Cardiac muscle cell (in vitro differentiated cells and primary cell): ENCODE measurements at places on chromosomes 5 and 9. TPM values are rescaled to one million over a fixed set of nuclear protein-coding genes. Genes with fewer than 3 reads are reported as not detected.

Gene PHYHD1
- total RNA-seq: 25.3 and 36.6 TPM in 2 replicates

Gene HAVCR1
- not detected in 2 replicates for total RNA-seq

Gene NTMT1
- 35.2 and 36.1 TPM in 2 replicates for total RNA-seq

Gene ARSI
- 3.3 and 6.4 TPM in 2 replicates for total RNA-seq

Gene NEUROG1
- total RNA-seq: not detected in 2 replicates

- peaks cover 7% of the 10 kb centered on the region for H3K4me1 ChIP-seq
- no peaks in the 10 kb centered on the region for H3K36me3 ChIP-seq
- H3K27ac ChIP-seq: no peak overlapping the region
- DNase-seq: no peak
- no peaks in the 10 kb centered on the region for H3K27me3 ChIP-seq
- no peak overlapping the region for H3K4me3 ChIP-seq
Measured at GRCh38 chr5:179187229-179187678, 127.1 kb downstream of the ZNF354C start.

- peaks cover 6% of the 10 kb centered on the region for H3K4me1 ChIP-seq
- peak; percentile 93 for DNase-seq
- no peaks in the 10 kb centered on the region for H3K27me3 ChIP-seq
- no peaks in the 10 kb centered on the region for H3K36me3 ChIP-seq
- peak overlapping the region; percentile 14 for H3K27ac ChIP-seq
- H3K4me3 ChIP-seq: no peak overlapping the region
Measured at GRCh38 chr5:37717613-37718431, 122.0 kb downstream of the GDNF start.

GRCh38 chr5:31047621-31048020 is 145.9 kb upstream of the CDH6 start:
- DNase-seq: peak; percentile 63
- no peaks in the 10 kb centered on the region for H3K27me3 ChIP-seq
- H3K4me1 ChIP-seq: no peaks in the 10 kb centered on the region
- H3K27ac ChIP-seq: no peak overlapping the region
- no peak overlapping the region for H3K4me3 ChIP-seq
- no peaks in the 10 kb centered on the region for H3K36me3 ChIP-seq

DNA sequence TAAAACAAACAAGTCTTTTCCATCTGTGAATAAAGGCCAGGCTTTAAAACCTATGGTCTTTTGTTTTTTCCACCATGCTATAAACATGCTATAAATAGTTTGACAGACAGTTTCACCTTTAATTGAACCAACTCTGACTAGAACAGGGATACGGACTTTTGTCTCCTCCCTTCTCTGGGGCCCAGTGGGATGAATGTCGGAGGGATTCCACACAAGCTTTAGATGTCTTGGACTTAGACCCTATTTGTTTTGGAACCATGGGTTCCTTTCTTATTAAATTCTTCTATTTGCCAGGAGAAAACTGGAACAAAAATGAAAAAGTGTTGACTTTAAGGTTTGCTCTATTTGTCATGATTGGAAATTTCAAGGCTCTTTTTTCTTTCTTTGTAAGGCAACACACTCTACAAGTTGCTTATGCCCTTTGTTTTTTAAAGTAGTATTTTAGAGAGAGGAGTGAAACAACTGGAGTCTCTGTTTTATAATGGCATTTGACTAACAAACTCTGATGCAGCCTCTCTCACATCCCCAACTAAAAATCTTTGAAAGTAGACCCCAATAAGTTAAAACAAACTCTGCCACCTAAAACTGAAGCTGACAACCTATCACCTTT is 145.3 kb downstream of the MLLT3 start:
- no peak overlapping the region for H3K4me3 ChIP-seq
- peaks cover 71% of the 10 kb centered on the region for H3K4me1 ChIP-seq
- peak; percentile 9 for DNase-seq
- H3K36me3 ChIP-seq: no peaks in the 10 kb centered on the region
- no peaks in the 10 kb centered on the region for H3K27me3 ChIP-seq

- DNase-seq: no peak
- no peaks in the 10 kb centered on the region for H3K36me3 ChIP-seq
Measured at GRCh38 chr5:158698768-158699284, 400.9 kb downstream of the EBF1 start.

- H3K27me3 ChIP-seq: no peaks in the 10 kb centered on the region
- peaks cover 12% of the 10 kb centered on the region for H3K4me1 ChIP-seq
- no peak for DNase-seq
Measured at GRCh38 chr5:107533910-107534876, 136.5 kb downstream of the EFNA5 start.

DNA sequence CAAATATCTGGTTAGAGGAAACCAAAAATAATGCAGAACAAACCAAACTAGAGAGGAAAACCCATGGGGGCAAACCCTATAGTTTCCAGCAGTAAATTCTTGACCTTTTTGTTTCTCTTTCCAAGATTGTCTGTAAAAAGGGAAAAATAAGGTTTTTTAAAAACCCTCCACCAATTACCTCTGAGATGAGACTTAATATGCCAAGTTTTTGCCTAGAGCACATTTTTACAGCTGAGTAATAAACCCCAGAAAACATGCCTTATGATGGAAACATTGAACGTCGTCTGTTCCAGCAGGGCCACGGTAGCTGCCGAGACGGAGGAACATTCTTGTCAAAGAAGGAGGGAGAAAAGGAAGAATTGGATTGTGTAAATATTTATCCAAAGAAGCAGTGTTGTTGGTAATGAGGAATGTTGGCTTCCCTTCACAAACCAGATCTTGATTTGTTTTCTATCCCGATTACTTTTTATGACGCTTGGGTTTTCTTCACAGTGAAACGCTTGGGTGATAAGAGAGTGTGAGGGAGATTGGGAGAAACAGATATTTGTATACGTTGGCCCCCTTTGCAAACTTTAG is 17.3 kb upstream of the MSX2 start:
- no peak for DNase-seq
- no peaks in the 10 kb centered on the region for H3K36me3 ChIP-seq
- no peaks in the 10 kb centered on the region for H3K4me1 ChIP-seq
- no peak overlapping the region for H3K4me3 ChIP-seq
- H3K27ac ChIP-seq: no peak overlapping the region

DNA sequence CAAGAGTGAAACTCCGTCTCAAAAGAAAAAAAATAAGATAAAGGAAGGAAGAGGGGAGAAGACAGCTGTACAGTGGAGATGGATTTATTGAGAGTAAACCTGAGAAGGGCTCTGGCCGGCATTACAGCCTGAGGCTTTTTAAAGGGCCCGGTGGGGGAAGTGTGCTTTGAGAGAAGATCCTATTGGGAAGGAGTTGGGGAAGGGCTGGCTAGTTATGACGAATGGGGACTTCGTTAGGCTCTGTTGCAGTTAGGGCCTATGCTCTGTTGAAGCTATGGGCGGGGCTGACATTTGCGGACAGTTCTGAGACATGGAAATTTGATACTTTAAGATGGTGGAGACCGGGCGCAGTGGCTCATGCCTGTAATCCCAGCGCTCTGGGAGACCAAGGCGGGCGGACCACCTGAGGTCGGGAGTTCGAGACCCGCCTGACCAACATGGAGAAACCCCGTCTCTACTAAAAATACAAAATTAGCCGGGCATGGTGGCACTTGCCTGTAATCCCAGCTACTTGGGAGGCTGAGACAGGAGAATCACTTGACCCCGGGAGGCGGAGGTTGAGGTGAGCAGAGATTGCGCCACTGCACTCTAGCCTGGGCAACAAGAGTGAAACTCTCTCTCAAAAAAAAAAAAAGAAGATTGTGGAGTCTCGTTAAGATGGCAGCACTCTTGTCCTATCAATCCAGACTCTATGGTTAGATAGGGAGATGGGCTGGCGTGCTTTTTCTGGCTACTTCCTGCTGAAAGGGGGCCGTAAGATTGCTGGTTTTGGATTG is 33.2 kb downstream of the C9orf50 start:
- no peak overlapping the region for H3K4me3 ChIP-seq
- no peak for DNase-seq
- H3K27ac ChIP-seq: no peak overlapping the region
- H3K27me3 ChIP-seq: no peaks in the 10 kb centered on the region

GRCh38 chr5:9380109-9380508 is 165.8 kb downstream of the SEMA5A start:
- peaks cover 9% of the 10 kb centered on the region for H3K4me1 ChIP-seq
- DNase-seq: no peak
- no peak overlapping the region for H3K27ac ChIP-seq
- peaks cover 5% of the 10 kb centered on the region for H3K36me3 ChIP-seq
- no peaks in the 10 kb centered on the region for H3K27me3 ChIP-seq

DNA sequence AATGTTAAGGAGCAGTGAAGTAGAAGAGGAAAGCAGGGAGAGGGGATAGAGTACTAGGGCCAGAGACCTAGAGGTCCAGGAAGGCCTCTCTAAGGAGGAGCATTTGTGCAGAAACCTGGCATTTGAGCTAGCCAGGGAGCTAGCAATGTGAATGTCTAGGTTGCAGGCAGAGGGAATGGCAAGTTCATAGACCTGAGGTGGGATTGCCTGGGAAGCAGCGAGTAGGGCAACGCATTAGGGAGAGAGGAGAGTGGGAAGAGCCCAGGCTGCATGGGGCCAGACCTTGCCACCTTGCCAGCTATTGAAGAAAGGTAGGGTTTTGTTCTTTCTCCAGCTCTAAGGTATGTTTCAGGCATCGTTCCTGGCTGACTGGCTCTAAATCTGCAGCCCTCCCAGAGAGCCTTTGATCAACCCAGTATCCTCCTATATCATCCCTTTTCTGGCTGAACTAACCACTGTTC is 54.0 kb downstream of the SLC22A5 start:
- H3K27ac ChIP-seq: no peak overlapping the region
- no peaks in the 10 kb centered on the region for H3K36me3 ChIP-seq
- no peak for DNase-seq
- no peak overlapping the region for H3K4me3 ChIP-seq
- H3K4me1 ChIP-seq: peaks cover 20% of the 10 kb centered on the region

DNA sequence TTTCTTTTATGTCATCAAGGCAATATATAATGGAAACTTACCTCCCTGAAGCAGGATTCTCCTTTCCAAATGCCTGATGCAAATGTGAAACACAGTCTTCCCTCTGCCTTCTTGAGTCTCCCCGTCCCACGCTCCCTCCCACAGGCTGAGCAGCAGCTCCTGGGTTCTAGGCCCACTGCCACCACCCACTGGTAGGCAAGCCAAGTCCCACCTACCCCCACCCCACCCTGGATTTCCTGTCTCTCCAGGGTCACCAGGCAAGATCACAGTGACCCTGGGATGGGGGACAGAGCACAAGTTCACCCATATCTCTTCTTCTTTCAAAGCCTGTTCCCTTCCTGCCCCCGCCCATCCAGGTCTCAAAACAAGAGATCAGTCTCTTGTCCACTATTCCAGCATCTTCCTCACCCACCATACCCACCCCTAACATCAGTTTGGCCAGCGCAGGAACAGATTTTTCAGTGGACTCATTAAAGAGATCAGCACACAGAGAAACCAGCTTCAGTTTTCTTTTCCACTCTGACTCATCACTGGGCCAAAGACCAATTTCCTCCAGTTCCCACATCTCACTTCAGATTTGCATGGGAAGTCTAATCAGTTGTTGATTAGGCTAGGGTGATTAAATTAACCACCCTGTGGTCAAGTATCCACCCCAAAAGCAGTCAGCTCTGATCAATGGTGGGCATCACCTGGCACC is 151.5 kb downstream of the ACTL7B start:
- H3K36me3 ChIP-seq: no peaks in the 10 kb centered on the region
- no peak overlapping the region for H3K27ac ChIP-seq
- H3K27me3 ChIP-seq: no peaks in the 10 kb centered on the region
- no peaks in the 10 kb centered on the region for H3K4me1 ChIP-seq
- H3K4me3 ChIP-seq: no peak overlapping the region
- DNase-seq: peak; percentile 55

- no peaks in the 10 kb centered on the region for H3K27me3 ChIP-seq
- no peak for DNase-seq
- H3K27ac ChIP-seq: no peak overlapping the region
- no peak overlapping the region for H3K4me3 ChIP-seq
- no peaks in the 10 kb centered on the region for H3K36me3 ChIP-seq
Measured at GRCh38 chr9:135409286-135410200, 70.0 kb upstream of the PPP1R26 start.

GRCh38 chr9:107650995-107651394 is 161.4 kb upstream of the KLF4 start:
- DNase-seq: no peak
- no peaks in the 10 kb centered on the region for H3K4me1 ChIP-seq
- H3K27me3 ChIP-seq: peaks cover 3% of the 10 kb centered on the region
